ENCODE measurements at places on chromosomes 13 and 19.

- no peak for DNase-seq
These were observed 9.0 kb downstream of the ZNF808 start for GRCh38 chr19:52536448-52536800.

- peak; percentile 65 for DNase-seq
These were observed at the start of gene AP1M2 for GRCh38 chr19:10587022-10587838. TSS of gene AP1M2 (minus strand) at chr19:10587312. CDS start at chr19:10587231, 81 bp downstream.

GRCh38 chr19:16714702-16715287 is 4.9 kb upstream of the NWD1 start:
- DNase-seq, result peak; percentile 39

- peak; percentile 17 for DNase-seq
These were observed 4.8 kb downstream of the FCHO1 start for GRCh38 chr19:17755977-17756670.

- no peak for DNase-seq
These were observed 37.1 kb upstream of the GPI start for GRCh38 chr19:34327851-34328250.

- DNase-seq, result no peak
These were observed 1.9 kb upstream of the TMEM59L start for GRCh38 chr19:18610556-18611326.

- DNase-seq, result no peak
These were observed 157.9 kb downstream of the UQCRFS1 start for GRCh38 chr19:29054886-29055675.

- DNase-seq, result no peak
These were observed 15.8 kb downstream of the FREM2 start for GRCh38 chr13:38702669-38703068.

DNA sequence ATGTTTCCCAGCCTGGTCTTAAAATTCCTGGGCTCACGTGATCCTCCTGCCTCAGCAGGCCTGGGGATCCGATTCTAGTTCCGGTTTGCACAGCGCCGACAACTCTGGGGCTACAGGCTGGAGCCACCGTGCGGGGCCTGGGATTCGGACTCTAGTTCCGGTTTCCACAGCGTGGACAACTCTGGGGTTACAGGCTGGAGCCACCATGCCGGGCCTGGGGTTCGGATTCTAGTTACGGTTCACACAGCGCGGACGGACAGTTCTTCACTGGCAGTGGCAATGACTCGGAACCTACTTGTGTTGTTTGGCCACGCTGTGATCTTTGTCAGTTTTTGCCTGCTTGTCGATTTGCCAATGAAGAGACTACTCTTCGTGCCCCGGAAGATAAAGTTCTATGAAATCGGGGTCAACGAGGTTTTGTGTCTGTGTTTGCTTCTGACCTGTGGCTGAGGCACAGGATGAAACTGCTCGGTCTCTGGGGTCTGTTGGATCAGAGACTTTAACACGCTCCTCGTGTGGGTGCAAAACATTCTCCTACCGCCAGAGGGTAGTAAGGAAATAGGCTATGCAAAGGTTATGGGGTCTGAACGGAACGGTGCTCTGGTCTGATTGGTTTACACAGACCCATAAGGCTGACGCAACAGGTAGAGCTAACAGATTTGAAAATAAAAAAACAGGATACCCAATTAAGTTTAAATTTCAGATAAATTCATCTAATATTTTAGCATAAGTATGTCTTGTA is 12.1 kb upstream of the ZSCAN1 start:
- peak; percentile 4 for DNase-seq

DNA sequence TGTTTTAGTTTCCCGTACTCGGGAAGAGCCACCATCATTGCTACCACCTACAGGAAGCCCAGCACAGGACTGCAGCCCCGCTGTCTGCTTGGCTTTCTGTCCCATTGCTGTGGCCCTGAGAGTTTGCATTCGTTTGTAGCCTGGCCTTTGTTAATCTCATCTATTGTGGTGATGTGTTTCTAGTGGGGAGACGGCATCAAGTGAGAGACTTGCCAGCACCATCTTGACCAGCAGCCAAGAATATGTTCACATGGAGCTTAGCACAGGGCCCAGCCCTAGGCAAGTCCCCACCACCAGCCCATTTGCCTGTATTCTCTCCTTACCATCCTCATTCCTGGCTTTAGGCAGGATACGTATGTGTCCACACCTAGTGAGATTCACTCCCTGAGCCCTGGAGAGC is 17.3 kb upstream of the OVOL3 start:
- no peak for DNase-seq

DNA sequence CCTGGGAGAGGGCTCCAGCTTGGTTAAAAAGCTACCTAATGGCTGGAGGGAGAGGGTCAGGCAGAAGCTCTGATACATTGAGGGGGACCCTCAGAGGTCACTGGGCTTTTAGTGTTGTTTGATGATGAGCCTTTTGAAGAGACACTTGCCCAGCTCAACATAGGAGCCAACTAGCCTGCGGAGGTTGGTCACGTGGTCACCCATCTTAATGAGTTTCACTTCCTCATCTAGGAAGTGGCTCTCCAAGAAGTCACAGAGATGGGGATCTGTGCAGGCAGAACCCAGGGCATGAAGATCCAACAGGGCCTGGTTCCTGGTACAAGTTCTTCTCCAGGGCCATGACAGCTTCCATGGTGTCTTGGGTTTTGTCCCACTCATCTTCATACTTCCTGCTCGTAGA is 33.4 kb downstream of the IPO5 start:
- no peak for DNase-seq

- DNase-seq, result no peak
These were observed 45.9 kb downstream of the MBD3L1 start for GRCh38 chr19:8877854-8878705.

GRCh38 chr19:1167687-1168571 is 6.1 kb downstream of the SBNO2 start:
- DNase-seq, result no peak

DNA sequence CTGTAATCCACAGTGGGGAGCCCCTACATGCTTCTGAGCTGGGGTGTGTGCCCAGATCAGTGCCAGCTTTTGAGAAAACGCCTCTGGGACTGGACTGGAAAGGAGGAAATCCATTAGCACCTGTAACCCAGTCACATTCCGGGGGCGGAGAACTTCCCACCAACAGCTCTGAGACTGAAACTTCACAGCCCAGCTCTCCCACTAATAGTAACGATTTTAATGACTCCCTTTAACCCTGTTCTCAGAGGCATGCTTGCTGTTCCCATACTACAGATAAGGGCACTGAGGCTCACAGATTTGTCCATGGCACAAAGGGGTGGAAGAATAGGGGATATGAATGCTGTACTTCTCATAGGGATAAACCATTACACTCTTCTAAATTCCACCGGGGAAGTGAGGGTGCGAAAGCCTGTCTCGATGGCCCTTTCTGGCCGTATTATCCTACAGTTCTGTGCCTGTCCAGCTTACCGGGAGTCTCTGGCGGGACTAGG is 851 bp downstream of the FBXO46 start:
- DNase-seq, result no peak

DNA sequence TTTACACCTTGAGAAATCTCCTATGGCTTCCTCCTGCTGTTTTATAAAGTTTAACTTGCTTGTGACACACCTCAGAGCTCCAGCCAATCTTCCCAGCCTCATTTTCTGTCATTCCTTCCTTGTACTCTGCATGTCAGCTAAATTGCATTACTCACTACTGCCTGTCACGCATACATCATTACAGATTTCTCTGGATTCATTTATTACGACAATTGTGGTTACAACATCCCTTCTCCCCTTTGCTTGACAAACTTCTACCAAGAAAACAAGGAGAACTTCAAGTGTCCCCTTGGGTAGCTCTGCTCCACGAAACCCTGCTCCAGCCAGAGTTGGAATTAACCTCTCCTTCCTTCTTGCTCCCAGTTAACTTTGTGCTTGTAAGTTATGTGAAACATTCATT is 22.0 kb upstream of the GPR18 start:
- DNase-seq, result no peak

- DNase-seq, result no peak
These were observed 61.7 kb downstream of the ZNF627 start for GRCh38 chr19:11658970-11659369.

GRCh38 chr19:44960906-44961728 is 5.9 kb downstream of the CLPTM1 start:
- no peak for DNase-seq

- DNase-seq, result no peak
These were observed 59.4 kb upstream of the WASF3 start for GRCh38 chr13:26497968-26498511.

GRCh38 chr13:75760131-75761021 is 124.2 kb downstream of the LMO7 start:
- peak; percentile 74 for DNase-seq

- no peak for DNase-seq
These were observed 4.9 kb downstream of the BAX start for GRCh38 chr19:48959341-48960239.

DNA sequence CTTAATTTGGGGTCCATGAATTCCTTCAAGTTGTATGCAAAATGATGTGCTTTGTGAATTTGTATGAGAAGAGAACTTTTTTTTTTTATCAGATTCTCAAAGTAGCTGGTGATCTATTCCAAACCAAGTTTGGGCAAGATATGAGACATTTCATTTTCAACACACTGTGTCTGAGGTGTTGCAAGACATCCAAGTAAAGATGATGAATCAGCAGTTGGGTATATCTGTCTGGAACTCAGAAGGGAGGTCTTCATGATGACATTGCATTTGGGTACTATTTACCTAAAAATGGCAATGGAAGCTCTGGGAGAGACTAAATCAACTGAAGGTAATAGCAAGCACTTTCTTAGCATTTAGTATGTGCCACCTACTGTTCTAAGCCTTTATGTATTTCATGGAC is 2.8 kb downstream of the FAM124A start:
- DNase-seq, result no peak

DNA sequence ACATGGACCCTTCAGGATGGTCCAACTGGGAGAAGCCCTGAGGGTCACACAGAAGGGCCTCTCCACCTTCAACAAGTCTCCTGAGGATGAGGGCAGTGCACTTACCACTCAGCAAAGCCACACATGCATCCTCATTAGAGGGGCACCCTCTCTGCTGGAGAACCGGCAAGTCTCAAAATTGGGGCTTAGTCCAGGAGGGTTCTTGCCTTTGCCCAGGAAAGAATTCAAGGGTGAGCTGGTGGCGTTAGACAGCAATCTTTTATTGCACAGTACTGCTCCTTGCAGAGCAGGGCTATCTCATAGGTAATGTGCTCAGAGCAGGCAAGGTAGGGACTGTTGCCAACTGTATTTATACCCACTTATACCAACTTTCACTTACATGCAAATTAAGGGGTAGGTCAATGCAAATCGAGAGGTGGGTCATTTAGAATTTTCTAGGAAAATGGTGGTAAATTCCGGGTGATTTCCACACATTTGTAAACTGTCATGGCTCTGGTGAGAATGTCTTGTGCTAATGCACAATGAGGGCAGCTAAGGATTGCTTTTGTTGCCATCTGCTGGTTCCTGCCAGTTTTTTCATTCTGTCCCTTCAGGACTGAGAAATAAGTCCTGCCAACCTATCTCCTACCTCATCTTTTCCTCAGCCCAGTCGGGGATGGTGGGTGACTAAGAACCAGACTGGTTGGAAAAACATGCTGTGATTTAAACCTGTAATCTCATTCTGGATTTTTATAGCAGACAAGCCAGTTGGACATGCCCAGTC is 27.8 kb upstream of the IGSF23 start:
- DNase-seq, result no peak

- DNase-seq, result no peak
These were observed 133.8 kb downstream of the PDS5B start for GRCh38 chr13:32720026-32720425.

- peak; percentile 59 for DNase-seq
These were observed 62.5 kb downstream of the RFX2 start for GRCh38 chr19:6047741-6048251.

DNA sequence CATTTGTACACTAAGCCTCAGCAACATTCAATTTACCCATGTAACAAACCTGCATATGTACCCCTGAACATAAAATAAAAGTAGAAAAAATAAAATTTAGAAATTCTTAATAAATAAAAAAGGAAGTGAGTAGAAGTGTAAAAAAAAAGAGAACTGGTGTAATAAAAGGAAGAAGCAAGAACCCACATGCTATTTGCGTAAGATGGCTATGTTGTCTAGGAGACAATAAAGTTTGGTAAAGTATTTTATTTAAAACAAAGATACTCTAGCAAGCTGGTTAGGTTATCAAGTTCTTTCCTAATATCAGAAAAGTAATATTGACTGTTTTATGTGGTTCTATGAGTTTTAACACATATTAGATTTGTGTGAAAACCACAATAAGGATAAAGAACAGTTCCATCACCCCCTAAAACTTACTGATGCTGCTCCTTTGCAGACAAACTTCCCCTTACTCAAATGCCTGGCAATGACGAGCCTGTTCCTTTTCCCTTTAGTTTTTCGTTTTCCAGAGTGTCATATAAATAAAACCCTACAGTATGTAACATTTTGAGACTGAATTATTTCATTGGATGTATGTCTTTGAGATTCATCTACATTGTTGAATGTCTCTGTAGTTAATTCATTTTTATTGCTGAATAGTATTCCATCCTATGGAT is 98.9 kb downstream of the TNFSF13B start:
- no peak for DNase-seq

GRCh38 chr13:83086948-83087347 is 795.3 kb downstream of the SLITRK1 start:
- no peak for DNase-seq
